DMS 273 treated with DMSO at 0.1 percent for 48 hours (cell line): ENCODE measurements at places on chromosomes 5 and 9.

DNA sequence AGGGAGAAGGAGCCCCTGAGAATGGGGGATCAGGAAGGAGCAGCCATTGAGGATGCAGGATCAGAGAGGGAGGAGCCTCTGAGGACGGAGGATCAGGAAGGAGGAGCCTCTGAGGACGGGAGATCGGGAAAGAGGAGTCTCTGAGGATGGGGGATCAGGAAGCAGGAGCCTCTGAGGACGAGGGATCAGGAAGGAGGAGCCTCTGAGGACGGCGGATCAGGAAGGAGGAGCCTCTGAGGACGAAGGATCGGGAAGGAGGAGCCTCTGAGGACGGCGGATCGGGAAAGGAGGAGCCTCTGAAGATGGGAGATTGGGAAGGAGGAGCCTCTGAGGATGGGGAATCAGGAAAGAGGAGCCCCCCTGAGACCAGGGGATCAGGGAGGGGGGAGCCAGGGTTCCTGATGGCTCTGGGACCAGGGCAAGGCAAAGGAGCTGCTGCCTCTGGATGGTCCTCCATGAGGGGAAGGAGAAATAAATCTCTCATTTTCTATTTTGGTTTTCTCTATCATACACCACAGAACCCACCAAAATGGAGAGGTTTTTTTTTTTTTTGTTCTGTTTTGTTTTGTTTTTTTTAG is 22.6 kb upstream of the SARDH start:
- no peak for DNase-seq

GRCh38 chr9:105248691-105249090 is 4.2 kb downstream of the SLC44A1 start:
- no peak for DNase-seq

DNA sequence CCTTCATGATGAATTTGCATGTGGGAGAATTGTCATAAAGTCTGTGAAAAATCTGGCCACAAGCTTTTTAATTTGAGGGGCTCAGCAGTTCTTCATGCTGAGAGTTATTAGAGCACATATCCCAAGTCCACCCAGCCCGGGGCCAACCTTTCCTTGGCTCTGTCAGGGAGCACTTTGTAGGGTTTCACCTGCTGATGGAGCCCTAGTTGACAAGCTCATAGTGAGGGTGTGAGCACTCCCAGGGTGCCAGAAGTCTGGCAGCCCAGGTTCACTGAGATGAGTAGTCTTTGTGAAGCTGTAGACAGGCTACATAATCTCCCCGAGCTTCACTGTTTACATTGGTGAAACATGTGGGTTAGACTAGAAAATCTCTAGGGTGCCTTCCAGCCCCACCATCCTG is 97.2 kb upstream of the NREP start:
- no peak for DNase-seq

- DNase-seq: no peak
Measured at GRCh38 chr9:134442085-134442474, 115.8 kb downstream of the RXRA start.

- no peak for DNase-seq
Measured at GRCh38 chr5:39717176-39717897, 292.6 kb upstream of the DAB2 start.

DNA sequence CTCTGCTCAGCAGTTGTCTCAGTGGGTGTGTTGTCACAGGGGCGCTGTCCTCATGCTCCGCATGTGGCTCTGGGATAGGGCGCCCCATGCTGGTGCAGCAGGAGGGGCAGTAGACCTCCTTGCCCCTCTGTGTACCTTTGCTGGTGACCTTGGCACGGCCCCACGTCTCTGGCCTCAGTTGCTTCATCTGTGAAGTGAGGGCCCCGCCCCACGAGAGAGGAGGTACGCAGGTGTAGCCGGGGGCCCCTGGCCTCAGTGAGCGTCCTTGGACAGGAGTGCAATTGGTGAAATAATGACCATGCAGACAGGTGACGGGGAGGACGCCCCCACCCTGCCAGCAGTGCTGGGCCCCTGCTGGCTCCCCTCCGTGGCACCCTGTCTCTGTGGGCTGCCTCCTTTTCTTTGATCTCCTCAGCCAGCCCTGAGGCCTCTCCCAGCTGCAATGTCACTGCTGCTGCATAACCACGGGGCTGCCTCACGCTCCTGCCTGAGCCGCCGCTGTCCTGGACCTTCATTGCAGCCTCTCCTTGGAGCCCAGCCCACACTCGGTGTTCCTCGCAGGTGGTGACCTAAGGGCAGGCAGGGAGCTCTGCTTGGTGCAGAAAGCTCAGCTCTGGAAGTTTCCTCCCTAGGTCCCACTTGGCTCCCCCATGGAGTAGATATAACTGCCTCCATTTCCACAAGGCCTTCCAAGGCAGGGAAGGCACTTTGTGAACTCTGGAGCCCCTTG is 57.3 kb downstream of the PHF2 start:
- no peak for DNase-seq

GRCh38 chr9:125820100-125820804 is 73.1 kb downstream of the PBX3 start:
- DNase-seq: no peak

DNA sequence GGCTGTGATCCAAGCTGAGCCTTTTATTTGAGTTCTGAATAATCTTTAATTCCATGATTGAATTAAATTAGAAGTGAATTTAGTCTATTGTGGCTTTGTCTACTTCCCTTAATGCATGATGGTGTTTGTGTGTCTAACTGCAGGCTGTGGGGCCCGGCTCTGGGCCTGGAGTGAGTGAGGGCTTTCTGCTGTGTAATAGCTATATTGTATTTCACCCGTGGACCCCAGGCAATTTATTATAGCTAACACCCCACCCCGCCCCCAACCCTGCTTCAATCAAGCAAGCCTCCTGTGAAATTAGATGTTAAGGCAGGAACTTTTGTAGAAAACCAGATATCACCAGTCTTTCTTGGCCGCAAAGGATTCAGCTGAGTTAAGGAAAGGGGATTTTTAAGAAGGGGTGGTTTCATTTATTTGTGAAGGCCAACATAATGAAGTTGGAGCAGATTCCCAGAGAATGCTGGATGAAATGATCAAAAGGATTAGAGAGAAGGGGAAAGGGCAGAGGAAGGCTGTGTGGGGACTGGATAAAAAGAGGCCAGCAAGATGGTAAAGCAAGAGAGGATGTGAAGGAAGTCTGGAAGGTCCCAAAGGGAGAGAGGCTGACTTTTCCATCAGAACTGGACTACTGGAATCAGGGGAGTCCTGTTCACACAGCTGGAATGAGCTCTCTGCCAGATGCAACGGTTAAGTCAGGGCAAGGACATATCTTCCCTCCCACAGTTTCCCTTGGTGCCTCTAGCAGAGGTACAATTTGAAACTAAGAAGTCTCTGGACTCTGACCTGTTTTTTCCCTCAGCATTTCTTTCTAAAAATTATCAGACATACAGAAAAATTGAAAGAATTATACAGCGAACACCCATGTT is 125.3 kb upstream of the SAP30L start:
- DNase-seq: no peak

DNA sequence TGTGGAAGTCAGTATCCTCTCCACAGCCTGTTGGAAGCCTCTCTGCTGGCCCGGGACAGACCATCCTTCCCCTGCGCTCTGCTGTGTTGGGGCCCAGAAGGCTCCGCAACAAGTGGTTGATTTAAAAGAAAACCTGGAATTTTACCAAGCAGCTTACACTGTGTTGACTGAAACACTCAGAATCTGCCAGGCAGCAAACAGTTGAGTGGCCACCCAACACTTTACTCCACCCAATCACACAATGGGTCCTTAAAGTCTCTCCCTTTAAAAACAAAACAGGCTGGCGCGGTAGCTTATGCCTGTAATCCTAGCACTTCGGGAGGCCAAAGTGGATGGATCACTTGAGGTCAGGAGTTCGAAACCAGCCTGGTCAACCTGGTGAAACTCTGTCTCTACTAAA is 28.0 kb upstream of the DMRT3 start:
- no peak for DNase-seq

GRCh38 chr9:122988920-122989621 is 44.4 kb upstream of the GPR21 start:
- no peak for DNase-seq

- no peak for DNase-seq
Measured at GRCh38 chr9:33128570-33128969, 38.6 kb downstream of the B4GALT1 start.
